GM12892 (cell line): ENCODE measurements at places on chromosomes 7 and 10.

DNA sequence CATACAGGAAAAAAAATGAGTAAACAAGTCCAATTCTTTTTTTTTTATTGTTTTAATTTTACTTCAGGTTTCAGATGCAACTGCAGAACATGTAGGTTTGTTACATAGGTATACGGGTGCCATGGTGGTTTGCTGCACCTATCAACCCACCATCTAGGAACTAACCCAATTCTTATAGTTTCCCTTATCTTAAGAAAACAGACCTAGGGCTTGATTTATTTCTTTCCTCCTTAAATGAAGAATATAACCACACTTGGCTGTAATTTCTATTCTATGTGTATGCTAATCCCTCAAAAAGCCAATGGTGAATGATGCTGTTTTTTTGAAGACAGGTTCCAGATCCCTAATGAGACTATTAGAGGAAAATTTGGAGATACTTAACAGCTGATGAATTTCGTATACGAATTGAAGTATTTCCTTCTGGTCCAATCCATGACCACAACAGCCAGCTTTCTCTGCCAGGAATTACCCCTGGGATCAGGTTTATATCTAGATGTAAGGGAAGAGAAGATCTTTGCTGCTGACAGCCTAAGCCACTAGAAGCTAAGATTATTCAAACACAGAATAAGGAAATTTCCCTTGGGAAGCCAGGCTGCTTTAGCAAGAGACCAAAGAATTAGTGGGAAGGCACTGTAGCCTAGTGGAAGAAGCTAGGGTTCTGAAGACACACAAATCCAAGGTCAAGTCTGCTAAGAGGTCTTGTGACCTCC is 115.8 kb downstream of the INHBA start:
- DNase-seq, result no peak

- DNase-seq, result no peak
Observed at GRCh38 chr10:60155943-60156683, 233.6 kb downstream of the ANK3 start.

- no peak for DNase-seq
Observed at GRCh38 chr10:102765336-102765735, 21.6 kb downstream of the WBP1L start.

DNA sequence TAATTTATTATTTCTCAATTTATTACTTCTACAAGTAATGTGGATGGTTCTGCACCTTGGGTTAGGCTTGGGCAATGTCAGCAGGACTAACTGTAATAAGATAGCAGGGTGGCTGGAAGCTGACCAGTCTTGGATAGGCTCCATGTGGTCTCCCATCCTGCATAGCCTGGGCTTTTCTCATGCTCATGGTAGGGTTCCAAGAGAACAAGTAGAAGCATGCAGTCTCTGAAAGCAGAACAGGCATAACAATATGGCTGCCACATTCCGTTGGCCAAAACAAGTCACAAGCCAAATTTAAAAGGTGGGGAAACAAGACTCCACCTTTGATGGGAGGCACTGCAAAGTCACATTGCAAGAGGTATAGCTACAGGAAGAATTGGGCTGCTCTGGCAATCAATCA is 98.6 kb upstream of the MDFIC start:
- no peak for DNase-seq

GRCh38 chr10:129950676-129951075 is 13.4 kb downstream of the EBF3 start:
- DNase-seq, result no peak

DNA sequence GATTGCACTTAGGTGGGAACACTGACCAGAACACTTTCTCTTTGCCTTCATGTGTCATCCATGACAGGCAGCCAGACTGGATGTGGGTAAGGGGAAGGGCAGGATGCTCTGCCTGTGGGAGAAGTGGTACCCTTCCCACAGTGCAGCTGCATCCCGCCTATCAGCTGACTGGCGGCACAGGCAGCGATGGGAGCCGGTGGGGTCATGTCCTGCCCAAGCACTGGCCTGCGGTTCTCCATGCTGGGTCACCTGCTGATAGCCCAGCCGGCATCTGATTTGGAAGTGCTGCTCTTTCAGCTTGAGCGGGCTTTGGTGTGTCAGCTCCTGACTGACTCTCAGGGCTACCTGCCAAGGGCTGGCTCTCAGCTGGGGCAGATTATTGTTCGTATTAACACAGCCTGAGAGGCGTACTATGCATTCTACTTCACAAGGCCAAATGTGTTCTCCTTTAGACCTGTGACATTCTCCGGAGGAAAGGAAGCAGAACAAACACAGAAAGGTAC is 105.2 kb upstream of the PDLIM1 start:
- DNase-seq, result no peak

DNA sequence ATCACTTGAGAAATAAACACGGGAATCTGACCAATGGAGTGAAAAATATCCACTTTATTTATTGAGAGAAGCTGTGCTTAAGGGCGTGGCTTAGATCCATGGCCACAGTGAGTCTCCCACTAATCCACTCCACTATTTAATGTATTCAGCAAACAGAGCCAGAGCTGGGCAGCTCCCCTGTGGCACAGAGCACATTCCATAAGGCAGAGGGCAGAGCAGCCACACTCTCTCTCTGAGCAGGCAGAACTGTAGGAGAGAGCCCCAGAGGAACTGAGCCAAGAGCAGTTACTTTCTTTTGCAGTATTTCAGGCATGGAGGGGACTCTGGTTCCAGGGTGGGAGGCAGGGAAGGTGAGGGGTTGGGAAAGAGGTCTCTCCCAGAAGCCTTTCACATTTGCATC is 106.0 kb downstream of the GALNT17 start:
- no peak for DNase-seq

GRCh38 chr7:132160611-132161532 is 415.4 kb downstream of the PLXNA4 start:
- DNase-seq, result no peak

DNA sequence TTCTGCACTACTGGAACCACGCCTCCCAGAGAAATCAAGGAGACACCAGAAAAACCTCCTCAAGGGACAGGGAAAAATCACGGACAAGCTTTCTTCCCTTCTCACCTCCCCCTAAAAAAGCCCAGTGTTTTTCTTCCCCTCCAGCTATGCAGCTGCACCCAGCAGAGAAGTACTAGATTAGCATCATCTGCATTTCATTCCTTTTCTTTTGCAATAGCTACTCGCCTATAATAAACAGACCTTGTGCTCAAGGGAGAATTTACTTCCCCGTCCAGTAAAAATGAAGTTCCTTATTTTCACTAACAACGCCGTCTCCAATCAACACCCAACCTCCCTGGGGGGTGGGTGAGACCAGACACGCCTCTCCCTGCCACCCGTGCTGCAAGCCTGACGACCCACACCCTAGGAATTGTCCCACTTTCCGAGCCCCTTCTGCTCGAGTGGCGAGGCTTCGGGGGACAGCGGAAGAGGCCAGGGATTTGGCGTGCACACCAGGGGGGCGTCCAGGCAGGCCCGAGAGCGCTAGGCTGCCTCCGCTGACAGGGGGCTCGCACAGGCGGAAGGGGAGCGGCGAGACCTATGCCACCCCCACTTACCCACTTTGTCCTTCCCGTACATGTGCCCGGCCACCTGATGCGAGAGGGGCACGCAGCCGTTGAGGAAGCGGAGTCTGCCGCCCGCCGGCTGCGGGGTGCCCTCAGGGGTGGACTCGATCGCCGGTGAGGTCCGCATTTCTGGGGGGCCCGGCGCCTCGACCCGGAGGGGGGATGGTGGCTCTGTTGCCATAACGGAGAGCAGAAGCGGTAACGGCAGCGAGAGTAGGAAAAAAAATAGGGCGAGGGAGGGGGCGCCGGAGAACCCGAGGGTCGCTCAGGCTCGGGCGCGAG is 625 bp downstream of the IPMK start:
- DNase-seq, result no peak

GRCh38 chr7:105521717-105522463 is at the start of gene PUS7:
Gene PUS7 (minus strand): TSS chr7:105522271. CDS start chr7:105508512, 13,759 bp downstream.
- peak; percentile 92 for DNase-seq

DNA sequence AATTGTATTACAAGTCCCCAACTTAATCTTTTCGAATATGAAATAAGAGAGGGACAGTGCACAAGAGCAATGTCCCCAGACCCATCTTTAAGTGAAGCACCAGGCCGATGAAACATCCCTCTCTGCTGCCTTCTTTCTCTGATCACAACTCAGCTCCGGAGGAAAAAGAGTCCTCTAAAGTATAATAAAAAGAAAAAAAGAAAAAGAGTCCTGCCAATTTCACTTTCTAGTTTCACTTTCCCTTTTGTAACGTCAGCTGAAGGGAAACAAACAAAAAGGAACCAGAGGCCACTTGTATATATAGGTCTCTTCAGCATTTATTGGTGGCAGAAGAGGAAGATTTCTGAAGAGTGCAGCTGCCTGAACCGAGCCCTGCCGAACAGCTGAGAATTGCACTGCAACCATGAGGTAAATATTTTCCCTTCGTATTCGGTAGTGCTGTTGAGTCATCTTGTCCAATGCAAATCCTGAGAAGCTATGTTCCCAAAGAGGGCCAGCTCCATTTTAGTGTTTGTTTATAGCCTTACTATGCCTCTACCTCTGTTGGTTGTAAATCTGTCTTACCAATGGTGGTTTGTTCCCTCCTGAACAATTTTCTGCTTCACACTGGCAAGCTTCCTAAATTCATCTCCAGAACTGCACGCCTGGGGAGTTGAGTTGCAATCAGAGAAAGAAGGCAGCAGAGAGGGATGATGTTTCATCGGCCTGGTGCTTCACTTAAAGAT is at the start of gene IFIT2:
Gene IFIT2 (plus strand): TSS at position 326 of the 725 bp plus-strand sequence. CDS start 78 bp downstream, at position 404.
- DNase-seq, result peak; percentile 15

DNA sequence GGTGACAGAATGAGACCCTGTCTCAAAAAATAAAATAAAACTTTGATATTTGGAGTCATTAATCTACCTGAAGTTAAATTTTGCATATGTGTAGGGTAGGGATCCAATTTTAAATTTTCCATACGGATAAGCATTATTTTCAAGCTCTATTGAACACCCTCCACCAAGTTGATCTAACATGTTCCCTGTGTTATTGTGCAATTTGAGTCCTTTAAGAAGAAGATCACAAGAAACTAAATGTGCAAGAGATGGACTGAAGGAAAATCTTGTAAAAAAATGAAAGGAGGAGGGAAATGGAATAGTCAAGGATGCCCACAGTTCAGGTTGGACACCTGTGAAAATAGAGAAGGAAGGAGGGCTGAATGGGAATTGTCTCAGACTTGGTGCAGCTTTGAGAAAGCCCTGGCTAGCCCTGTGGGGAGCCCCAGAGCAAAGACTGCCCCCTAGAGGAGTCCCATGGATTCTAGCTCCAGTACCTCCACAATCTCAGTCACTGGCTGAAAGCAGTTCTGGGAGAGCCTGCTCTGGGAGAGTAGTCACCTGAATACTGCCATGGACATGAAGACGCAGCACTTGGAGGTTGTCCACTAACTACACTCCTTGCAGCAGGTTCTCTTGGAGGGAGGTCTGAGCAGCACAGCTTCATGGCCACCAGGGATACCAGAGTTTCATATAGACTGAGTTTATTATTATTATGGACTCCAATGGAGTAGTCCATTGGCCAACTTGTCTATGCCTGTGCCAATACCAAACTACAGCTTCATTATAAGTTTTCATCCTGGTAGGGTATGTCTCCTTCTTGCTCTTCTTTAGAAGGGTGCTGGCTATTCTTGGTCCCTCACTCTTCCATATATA is 5.7 kb upstream of the TIAL1 start:
- DNase-seq, result no peak

- DNase-seq, result no peak
Observed at GRCh38 chr7:115679976-115680375, 350.6 kb downstream of the TFEC start.

- no peak for DNase-seq
Observed at GRCh38 chr7:159125104-159125954, 19.3 kb downstream of the VIPR2 start.

DNA sequence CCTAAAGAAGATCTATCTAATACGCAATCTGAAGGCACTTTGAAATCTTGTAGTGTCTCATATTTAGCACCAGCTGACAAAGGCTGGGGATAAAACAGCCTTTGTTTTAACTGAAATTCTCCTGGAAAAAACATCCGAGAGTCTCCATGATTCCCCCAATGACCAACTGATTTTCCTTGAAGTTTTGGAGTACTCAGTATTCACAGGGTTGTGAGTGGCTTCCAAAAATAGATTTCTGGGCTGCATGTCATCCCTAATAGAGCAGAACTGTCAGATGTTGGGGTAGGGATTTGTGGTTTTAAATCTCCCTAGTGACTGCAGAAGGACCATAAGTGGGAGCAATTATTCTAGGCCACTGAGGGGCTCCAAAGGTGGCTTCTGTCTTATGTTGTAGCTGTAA is 206.4 kb downstream of the TAX1BP1 start:
- DNase-seq, result no peak

GRCh38 chr7:42886129-42886528 is 25.7 kb downstream of the C7orf25 start:
- no peak for DNase-seq
